Vagina (tissue), 2 donors: ENCODE measurements at places on chromosomes 1 and 21.

- DNase-seq: no peak
These were observed 797 bp upstream of the KCNJ9 start for GRCh38 chr1:160080381-160081100.

DNA sequence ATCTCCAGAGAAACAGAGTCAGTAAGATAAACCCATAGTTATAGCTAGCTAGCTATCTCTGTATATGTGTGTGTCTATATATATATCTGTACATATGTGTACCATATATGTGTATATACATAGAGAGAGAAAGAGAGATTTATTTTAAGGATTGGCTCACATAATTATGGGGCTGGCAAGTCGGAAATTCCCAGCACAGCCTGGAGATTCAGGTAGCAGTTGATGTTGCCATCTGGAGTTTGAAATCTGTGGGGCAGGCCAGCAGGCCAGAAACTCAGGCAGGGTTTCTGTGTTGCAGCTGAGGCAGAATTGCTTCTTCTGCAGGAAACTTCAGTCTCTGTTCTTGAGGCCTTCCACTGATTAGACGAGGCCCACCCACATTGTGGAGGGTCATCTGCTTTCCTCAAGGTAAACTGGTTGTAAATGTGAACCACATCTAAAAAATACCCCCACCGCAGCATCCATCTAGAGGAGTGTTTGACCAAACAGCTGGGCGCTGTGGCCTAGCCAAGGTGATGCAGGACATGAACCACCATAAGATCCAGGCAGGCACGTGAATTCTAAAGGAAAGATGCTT lies 81.0 kb downstream of the FBXO2 start:
- DNase-seq: no peak

- no peak for DNase-seq
These were observed 107.9 kb downstream of the S1PR1 start for GRCh38 chr1:101344745-101345144.

DNA sequence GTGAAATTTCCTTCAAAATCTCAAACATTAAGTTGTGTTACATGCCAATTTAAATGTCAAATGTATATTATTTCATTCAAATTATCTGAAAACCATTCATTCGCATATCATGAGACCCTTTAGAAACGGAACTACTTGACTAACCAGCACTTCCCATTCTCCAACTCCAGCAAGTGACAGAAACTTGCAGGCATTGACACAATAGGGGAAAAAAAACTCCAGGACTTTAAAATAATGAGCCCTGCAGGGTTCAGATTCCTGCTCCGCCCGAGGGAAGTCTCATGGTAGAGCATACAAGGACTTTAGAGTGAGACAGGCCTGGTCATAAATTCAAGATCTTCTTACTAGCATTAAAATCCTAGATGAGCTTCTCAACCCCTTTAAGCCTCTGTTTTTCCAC lies 138.9 kb downstream of the NR5A2 start:
- no peak for DNase-seq

DNA sequence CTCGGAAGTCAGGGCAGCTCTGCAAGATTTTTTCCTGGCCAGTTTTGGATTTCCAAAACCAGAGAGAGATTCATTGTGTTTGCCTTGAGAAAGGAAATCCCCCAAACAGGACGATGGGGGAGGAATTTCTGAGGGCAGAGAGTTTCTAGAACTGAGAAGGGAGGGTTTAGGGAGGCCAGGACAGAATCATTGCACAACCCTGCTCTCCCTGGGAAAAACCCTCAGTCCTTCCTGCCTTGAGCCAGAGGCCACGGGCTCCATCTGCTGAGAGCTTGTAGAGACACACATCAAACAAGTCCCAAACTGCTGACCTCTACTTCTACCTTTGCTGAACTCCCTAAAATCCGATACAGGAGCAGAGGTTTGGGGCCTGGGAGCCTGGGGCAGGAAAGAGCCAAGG lies 99.7 kb downstream of the NMNAT2 start:
- DNase-seq: peak; percentile 97

DNA sequence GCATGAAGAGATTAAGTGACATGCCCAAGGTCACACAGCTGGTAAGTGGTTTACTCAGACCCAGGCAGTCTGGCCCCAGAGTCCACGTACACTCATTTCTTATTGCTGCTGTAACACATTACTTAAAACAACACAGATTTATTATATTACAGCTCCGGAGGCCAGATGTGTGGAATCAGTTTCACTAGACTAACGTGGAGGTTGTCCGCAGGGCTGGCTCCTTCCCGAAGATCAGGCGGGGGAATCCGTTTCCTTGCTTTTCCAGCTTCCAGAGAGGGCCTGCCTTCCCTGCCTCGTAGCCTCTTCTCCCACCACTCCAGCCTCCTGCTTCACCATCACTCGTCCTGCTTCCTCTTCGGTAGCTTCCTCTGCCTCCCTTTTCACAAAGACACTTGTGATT lies 81.2 kb downstream of the KCNN3 start:
- no peak for DNase-seq

DNA sequence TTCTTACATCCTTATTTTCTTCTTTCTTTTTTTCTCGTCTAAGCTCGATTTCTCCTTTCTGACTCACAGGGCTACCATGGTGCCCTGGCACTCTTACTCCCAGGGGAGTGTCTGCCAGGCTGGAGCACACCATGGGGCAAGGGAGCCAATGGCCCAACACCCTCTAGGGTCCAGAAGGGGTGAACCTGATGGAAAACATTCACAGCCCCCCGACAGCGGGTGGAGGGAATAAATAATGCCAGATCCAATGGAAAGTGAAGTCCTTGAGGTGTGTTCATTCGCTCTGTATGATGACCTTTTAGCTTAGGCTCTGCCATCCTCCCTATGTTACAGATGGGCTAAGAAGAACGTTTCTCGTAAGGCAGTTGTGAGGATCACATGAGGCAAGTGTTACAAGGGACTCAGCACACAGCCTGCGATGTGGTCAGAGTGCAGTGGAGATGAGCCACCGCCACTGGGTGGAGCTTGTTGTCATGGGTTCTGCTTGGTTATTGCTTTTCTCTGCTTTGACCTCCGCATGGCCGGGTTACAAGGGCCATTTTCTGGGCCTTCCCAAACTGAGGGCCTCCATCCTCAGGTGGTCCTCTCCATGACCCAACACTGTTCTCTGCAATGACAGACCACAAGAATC lies 3.5 kb upstream of the FCMR start:
- DNase-seq: no peak

- no peak for DNase-seq
These were observed 175.0 kb downstream of the VAV3 start for GRCh38 chr1:107789817-107790524.

DNA sequence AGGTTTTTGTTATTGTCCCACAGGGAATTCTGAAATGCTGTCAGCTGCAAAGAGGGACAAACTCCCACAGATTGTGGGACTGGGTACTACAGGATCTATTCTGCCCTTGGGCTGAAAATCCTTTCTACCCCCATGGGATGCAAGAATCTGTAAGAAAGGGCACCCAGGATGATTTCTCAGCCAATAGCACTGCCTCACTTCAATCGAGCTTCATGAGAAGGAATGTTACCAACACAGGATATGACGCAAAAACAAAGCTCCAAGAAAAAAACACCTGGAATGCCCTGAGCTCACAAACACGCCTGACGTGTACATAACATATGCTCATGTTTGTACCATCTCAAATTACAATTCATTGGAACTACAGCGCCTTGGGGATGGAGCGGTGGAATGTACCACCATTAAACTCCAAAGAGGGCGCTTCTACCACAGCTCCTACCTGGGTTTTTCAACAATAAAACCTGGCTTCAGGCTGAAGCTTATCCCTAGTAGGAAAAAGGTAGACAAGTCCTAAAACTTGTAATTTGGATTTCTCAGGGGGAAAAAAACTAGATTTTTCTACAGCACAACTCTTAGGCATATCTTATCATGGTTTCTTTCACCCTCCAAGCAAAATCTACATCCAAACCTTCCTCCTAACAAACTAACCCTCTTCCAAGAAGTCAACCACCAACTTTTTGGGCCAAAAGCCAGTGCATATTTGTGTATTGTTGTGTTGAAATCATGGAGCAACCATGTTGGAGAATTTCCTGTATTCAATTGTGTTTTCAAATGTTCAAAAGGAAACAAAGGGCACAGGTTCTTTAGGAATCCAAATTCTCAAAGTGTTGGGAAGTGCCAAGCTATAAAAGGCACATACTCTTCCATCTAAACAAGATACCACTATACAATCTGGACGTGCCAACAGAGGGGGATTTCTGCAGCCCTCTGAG lies 78.9 kb downstream of the TGFBR3 start:
- no peak for DNase-seq

DNA sequence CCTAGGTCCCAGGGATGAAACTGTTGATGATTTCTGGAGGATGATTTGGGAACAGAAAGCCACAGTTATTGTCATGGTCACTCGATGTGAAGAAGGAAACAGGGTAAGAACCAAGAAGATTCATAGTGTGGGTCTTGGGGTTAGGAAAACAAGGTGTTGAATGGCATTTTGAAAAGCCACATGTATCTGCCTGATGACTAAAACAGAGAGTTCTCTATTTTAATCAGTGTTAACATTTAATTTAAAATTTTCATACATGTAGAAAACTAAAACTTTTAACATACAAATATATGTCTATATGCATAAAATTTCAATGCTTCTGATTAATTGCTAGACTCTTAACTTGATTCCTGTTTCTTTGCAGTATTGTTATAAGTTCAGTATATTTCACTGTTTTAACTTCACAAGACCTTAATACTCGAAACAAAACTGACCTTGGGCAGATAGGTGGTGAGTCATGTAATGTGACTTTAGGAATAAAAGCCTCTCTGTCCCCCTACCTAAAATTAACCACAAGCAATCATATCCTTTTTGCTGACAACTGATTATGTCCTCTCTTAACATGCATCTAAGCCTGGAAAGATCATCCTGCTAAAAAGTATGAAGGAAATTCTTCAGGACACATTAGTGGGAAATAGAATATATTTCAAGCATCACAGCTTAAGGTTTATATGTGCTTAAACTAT lies 95.6 kb downstream of the PTPRC start:
- DNase-seq: no peak

GRCh38 chr1:42089246-42089645 lies 64.0 kb upstream of the GUCA2B start:
- DNase-seq: no peak

- no peak for DNase-seq
These were observed 187.7 kb upstream of the EDN2 start for GRCh38 chr1:41672173-41672572.

GRCh38 chr1:9284061-9284460 lies 8.6 kb upstream of the SPSB1 start:
- no peak for DNase-seq

GRCh38 chr1:221182791-221183533 lies 303.7 kb downstream of the HLX start:
- no peak for DNase-seq

DNA sequence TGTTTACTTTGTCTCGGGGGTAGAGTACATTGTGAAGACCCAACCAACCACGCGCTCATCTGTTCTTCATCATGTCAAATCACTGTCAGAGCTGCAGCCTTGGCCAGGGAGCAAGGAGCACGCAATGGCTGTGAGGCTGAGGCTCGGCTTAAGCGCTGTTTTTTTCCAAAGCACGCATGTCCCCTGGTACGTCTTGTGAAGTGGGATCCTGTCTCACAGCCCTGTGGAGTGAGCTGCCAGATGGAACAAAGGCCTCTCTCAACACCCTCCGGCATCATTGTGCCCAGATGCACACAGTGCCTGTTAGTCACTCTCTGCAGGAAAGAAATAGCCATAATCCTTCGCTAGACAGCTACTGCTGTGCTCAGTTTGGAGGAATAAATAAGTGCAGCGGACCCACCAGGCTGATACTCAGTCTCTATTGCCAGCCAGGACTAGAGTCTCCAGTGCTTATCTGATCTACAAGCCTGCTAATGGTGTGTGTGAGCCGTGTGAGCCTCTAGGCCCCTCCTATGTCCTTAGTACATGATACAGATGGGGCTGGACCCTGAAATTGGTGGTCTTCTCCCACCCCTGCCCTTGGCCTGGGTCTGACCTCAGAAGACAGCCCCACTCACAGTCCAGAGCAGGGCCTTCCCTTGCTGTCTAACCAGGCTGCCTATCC lies 91.3 kb upstream of the COA6 start:
- peak; percentile 70 for DNase-seq

DNA sequence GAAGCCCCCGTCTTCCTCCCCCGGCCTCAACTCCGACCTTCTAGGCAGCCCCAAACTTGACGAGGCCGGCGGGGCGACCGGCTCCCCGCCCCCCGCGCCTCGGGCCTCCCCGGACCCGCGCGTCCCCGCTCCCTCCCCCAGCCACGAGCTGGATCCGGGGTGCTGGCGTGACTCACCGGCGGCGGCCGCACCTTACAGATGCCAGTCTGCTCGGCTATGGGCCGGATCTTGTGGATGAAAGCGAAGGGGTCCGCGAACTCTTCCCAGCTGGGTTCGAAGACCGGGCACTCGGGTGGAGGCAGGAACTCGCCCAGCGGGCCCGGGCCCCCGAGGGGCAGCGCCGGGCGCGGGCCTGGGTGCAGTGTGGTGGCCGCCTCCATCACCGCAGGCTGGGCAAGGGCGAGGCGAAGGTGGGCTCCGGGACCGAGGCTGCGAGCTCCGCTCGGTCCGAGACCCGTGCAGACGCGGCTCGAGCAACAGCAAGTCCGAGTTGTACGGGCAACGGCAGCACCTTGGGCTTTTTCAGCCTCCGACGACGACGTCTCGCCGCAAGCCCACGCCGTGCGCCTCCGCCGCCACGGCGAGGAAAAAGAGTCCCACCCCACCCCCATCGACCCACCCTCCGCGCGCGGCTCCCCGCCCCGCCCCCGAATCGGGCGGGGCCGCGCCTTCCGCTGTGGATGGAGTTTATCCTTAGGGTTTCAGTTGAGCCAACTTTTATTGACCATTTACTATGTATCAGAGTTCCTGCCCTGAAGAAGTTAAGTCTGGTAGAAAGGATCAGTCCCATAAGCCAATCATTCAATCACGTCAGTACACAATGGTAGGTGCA lies at the start of gene KDM5B:
Gene KDM5B, minus strand, starts transcription at position 496 of the 832 bp plus-strand sequence. Its CDS starts 116 bp downstream, at position 380.
- DNase-seq: no peak

- DNase-seq: no peak
These were observed 2.3 kb downstream of the ASTN1 start for GRCh38 chr1:177162243-177162642.

DNA sequence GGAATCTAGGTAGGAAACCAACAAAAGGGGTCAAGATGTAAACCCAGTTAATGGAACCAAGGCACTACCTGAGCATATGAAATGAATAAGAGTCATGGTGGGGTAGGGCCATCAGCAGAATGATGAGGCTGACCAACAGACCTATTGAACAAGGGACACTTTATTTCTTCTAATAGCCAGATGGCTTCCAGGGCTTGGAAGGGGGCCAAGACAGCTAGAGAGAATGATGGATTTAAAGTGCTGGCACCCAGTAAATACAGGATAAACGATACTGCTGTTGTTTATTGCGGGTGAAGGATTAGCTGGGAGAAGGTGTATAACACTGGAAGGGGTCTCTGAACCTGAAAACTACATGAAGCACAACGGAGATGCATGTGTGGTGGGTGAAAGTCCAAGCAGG lies 15.6 kb downstream of the DDAH1 start:
- DNase-seq: no peak

- no peak for DNase-seq
These were observed 51.5 kb upstream of the VAV3 start for GRCh38 chr1:108016451-108016920.
